ENCODE measurements at places on chromosomes 2 and 18.

- DNase-seq: no peak
Observed at GRCh38 chr2:67923696-67924095, 139.1 kb downstream of the C1D start.

- DNase-seq: no peak
Observed at GRCh38 chr2:215750763-215751162, 262.6 kb downstream of the MREG start.

DNA sequence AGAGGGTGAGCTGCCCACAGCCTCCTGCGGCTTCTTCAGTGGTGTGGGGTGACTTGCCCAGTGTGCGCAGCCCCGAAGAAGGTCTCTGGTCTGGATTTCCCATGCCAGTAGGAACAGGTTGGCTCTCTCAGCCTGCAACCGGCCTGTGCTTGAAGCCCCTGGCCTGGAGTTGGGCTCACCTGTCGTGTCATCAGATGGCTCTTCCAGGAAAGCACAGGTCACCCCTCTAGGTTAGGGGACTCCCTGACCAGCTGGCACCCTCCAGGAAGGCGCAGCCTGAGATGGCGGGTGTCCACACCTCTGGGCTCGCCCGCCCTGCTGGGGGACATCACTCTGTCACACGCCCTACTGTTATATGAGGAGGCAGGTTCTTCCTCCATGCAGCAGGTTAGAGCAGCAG is 179.8 kb downstream of the SEPTIN10 start:
- no peak for DNase-seq

DNA sequence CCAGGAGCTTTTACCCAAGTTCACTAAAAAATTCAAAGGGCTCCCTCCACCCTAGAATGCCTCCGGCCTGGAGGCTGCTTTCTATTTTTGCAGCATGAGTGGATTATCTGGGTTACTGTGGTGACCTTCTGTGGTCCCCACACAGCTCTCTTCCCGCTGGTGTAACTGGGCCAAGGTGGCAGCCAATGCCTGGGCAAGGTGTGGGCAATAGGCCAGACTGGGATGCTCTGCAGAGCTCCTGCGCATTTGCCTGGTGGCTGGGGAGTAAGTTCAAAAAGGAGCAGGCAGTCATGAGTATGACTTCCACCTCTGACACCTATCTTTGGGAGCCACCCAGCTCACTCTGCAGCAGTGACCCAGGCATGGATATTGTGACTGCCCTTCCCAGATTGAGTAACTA is 130.5 kb upstream of the SPRED2 start:
- DNase-seq: no peak

DNA sequence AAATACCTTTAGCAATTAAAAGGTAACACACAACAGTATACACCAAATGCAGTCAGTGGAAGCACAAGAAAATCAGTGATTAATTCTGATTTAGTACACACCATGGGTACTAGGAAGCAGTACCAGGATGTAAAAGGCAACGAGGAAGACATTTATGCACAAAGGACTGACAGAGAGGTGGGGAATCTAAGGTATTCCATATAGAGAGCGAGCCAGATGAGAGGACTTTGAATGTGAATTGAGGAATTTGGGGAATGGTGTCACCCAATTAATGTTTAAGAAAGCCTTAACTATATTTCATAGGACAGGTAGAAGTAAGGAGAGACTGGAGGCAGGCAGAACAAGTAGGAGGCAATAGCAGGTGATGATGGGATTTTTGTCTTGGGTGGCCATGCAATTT is 11.7 kb downstream of the CPS1 start:
- DNase-seq: no peak

- no peak for DNase-seq
Observed at GRCh38 chr2:9656270-9656766, 25.5 kb upstream of the YWHAQ start.

- no peak for DNase-seq
Observed at GRCh38 chr18:23723121-23723520, 33.9 kb downstream of the LAMA3 start.

GRCh38 chr2:152542995-152543481 is 174.2 kb downstream of the PRPF40A start:
- DNase-seq: no peak

DNA sequence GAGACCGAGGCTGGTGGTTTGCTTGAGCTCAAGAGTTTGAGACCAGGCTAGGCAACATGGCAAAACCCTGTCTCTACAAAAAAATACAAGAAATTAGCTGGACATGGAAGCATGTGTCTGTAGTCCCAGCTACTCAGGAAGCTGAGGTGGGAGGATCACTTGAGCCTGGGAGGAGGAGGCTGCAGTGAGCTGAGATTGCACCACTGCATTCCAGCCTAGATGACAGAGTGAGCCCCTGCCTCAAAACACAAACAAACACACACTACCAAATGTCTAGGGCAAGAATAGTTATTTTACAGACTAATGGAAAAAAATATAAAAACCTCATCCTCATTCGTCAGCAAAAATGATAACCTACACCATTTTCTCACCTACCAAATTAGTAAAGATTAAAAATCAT is 15.3 kb downstream of the BUB1 start:
- DNase-seq: no peak

- DNase-seq: no peak
Observed at GRCh38 chr2:121529439-121530211, 1.1 kb upstream of the RNU4ATAC start.

DNA sequence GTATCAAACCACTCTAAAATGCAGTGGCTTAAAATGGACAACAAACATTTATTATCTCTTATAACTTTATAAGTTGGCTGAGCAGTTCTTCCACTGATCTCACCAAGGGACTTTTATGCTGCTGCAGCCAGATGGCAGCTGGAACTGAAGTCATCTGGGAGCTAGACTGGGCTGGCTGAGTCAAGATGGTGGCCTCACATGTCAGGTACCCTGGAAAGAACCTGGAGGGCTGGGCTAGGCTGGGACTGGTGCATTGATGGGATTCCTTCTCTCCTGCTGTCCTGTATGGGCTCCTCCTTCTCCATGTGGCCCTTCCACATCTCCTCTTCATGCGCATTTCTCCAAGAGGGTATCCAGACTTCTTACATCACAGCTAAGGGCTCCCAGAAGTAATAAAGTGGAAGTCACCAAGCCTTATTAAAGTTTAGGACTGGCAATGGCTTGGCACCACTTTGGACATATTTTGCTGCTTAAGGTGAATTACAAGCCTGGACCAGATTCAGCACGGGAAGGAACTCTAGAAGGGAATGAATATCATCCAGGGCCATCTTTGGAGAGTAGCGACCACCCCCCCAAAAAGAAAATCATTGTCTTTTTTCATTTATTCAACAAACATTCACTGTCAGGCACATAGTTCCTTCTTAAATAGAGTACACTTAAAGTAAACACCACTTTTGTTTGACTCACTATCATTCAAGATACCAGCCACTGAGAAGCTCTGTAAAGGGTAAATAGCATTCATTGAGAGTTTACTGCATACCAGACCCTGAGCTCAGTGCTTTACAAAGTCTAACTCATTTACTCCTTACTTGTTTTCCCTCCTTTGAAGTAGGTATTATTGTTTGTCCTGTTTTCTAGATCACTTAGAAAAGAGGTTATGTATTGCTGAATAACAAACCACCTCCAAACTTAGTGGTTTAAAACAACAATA is 138.0 kb downstream of the ZFP36L2 start:
- DNase-seq: no peak

Data from hematopoietic multipotent progenitor cell treated with erythropoietin and hydrocortisone succinate and interleukin-3 and kit ligand, for 17 days (in vitro differentiated cells).